ENCODE measurements at places on chromosomes 16 and 17. TPM values are rescaled to one million over a fixed set of nuclear protein-coding genes. Genes with fewer than 3 reads are reported as not detected.

KRT33A gene
- 2.3 TPM for polyA plus RNA-seq

CSH2 gene
- not detected for polyA plus RNA-seq

TBX21 gene
- polyA plus RNA-seq: 1.1 TPM

SDR42E2 gene
- 1.4 TPM for polyA plus RNA-seq

C16orf92 gene
- 20.3 TPM for polyA plus RNA-seq

GP2 gene
- 0.45 TPM for polyA plus RNA-seq

CIITA gene
- 9.5 TPM for polyA plus RNA-seq

ADAD2 gene
- 174 TPM for polyA plus RNA-seq

HOXB8 gene
- 1.2 TPM for polyA plus RNA-seq

ATP2A3 gene
- polyA plus RNA-seq: 8.2 TPM

WDR90 gene
- polyA plus RNA-seq: 102 TPM

TMEM106A gene
- polyA plus RNA-seq: 11.8 TPM

PTX4 gene
- 1.3 TPM for polyA plus RNA-seq

MLKL gene
- polyA plus RNA-seq: 4.8 TPM

PIGL gene
- polyA plus RNA-seq: 31.3 TPM

STH gene
- not detected for polyA plus RNA-seq

CCL14 gene
- 57.5 TPM for polyA plus RNA-seq

CYGB gene
- 9.9 TPM for polyA plus RNA-seq

RSAD1 gene
- polyA plus RNA-seq: 25.3 TPM

SLC16A5 gene
- polyA plus RNA-seq: 6.9 TPM
